Stimulated activated naive CD4-positive, alpha-beta T cell treated with Interleukin-2 at 50 U/mL for 16 hours (primary cell): ENCODE measurements at places on chromosomes 2 and 18.

- no peak for DNase-seq
Observed at GRCh38 chr2:46922606-46923005, 7.0 kb upstream of the MCFD2 start.

DNA sequence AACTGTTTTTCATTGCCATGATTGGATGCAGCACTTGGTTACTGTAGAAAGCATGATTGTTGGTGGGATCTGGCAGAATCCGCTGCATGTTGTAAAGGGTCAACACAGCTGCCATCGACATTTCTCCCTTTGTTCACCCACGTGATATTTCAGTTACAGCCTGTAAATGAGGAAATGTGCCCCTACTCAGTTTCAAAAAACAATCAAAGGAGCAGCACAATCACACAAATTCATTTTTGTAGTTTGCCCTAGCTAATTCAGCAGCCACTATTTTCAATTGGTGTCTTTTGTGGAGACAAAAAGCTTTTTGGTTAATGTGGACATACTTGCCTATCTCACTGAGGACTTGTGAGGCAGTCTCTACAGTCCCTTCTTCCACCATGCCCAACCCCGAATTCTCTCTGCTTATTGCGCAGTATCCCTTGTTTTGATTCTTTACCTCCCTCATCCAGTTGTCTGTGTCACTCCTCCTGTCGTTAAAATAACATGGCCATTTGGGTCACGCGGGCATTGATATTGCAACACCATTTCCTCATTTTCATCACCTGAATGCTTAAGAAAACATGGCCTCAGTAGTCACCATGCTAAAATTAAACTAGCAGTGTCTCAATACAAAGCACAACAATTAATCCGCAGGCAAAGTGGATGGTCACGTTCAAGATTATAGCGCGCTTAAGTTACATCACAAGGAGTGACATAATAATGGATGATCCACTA, 6.4 kb upstream of the PROC start:
- DNase-seq, result no peak

GRCh38 chr18:50749421-50749820, 70.4 kb downstream of the MRO start:
- no peak for DNase-seq

DNA sequence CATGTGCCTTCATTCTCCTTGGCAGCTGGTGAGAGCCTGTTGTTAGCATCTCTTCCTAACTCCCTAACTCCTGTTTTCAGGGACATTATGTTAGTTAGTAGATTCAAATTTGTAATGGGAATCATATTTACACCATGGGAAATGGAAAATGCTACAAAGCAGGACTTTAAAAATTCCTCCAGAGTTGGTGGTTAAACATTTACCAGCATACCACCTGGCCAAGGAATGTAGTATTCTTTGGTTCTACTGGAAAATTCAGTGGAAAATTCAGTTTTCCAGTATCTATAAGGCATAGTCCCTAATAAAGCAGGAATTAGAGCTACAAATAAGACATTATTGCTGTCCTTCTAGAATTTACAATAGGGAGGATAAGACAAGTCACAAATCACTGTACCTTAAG, 291.7 kb downstream of the GPD2 start:
- no peak for DNase-seq

DNA sequence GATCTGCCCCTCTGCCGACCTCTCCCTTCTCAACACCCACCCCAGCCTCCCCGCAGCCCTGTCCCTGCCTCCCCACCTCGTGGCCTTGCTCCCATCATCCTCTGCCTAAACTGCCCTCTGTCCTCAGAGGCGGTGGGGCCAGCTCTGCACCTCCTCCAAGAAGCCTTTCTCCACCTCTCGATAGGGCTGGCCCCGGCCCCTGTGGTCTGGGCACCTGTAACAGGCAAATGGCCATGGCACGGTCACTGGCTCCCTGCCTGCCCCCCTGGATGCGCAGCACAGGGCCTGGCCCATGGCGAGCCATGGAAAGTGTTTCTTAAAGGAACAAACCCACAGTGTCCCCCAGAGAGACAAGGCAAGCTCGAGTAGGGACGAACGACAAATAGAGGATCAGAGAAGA, 42.0 kb downstream of the MYO7B start:
- no peak for DNase-seq

- DNase-seq, result no peak
Observed at GRCh38 chr2:71668326-71669057, 215.1 kb downstream of the DYSF start.

DNA sequence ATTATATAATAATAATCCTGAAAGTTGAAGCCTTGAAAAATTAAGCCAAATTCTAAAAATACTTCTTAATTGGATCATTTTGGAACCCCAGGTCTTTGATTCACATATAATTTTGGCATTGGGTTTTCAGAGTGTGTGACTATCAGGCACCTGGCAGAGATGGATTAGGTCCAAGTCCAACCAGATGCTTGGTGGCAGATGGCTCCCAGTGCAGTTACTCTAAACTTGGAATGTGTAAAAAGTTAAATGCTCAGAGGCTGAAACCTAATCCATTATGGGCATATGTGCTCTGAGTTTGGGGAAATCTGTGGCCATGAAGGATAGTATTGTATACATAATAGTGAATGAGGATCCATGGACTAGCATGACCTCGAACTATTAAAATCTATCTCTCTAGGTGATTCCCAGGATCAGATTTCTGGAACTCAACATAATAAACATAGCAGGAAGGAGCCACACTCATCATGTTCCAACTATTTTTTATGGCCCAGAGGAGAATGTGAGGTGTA, 333.0 kb downstream of the RPRM start:
- DNase-seq, result no peak
